Tibial artery (tissue), 4 donors: ENCODE measurements at places on chromosomes 6 and 20.

GRCh38 chr6:336159-337114, 44.1 kb downstream of the DUSP22 start:
- DNase-seq, result peak; percentile 63

DNA sequence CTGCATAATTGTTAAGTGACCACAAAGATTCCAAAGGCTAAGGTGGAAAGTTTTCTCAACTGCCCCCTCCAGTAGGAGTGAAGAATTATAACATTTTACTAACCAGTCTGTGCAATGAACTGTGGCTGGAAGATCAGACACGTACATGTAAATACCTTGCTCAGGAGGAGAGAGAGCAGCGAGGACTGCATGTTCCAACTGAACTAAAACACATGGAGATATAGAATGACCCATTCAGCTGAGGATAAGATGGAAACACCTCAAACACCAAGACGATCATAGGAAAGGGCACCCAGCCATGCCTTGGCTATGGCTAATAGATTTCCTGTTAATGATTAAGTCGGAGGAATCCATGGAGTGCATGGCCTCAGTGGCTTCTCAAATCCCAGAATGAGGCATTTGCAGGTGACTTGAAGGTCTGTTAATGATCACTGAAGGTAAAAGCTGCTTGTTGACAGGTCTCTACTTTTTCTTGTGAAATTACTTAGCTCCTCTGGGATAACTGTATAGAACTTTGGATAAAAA, 875.6 kb downstream of the TFAP2A start:
- DNase-seq, result no peak

- DNase-seq, result no peak
These were observed 157.7 kb upstream of the MMS22L start for GRCh38 chr6:97440590-97441176.

GRCh38 chr20:7232796-7233195, 465.3 kb downstream of the BMP2 start:
- no peak for DNase-seq
